ENCODE measurements at places on chromosomes 2 and 18.

DNA sequence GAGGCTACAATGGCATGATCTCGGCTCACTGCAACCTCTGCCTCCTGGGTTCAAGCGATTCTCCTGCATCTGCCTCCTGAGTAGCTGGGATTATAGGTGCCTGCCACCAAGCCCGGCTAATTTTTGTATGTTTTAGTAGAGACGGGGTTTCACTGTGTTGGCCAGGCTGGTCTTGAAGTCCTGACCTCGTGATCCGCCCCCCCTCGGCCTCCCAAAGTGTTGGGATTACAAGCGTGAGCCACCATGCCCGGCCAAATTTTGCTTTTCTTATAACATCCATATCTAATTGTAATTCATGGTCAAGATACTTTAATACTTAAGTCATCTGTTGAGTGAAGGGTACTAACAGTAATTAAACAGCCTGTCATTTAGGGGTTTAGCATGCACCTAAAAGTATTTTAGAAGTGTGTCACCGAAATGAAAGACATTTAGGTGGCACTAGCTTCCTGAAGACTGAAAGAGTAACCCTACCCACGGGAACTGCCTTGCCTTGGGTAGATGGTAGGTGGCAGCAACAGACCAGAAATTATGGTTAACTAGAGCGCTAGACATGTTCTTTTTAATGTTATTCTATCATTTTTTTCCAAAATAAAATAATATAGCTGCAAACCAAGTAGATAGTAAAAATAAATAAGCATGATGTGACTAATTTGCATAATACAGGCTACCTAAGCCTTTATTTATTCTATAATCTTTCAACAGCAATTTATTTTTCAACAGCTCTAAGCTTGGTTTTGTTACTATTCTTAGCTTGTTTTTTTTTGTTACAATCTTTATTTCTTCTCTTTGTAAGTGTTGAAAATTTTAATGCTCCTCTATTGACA, 8.6 kb upstream of the ACYP2 start:
- no peak for DNase-seq

GRCh38 chr18:67117804-67118203, 398.7 kb downstream of the DSEL start:
- no peak for DNase-seq

DNA sequence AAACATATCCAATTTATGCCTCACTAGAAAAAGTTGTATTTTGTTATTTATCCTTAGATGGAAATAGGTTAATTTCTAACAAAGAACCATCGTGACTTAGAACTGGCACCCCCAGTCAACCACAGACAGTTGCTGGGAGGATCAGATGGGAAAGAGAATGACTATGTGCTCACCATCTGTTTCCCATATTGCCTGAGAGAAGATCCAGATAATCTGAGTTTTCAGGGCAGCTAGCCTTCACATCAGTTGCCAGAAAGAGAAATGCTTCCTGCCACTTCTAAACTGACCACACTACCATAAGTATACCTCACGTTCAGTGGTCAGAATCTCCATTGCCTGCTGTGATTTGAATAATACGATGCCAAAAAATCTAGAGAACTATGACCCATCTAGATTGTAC, 28.4 kb upstream of the NEB start:
- DNase-seq: no peak

- no peak for DNase-seq
Observed at GRCh38 chr2:109736177-109736827, 57.8 kb upstream of the RGPD5 start.

DNA sequence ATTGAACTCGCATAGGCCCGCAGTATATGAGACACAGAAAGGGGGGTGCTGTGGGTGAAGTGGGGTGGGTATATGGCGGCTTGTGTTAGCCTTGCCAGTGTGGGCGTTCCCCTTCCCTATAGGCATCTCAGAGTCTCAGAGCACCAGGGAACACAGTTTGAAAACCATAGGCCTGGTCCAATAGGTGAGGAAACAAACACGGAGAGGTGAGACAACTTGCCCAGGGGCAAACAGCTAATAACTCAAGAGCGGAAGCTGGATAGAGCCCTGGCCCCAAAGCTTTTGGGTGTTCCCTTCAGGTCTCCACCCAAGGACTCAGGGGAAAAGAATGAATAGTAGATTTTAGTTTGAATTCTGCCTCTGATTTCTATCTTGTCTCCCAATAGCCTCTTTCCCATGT, 7.9 kb downstream of the LIPG start:
- no peak for DNase-seq

DNA sequence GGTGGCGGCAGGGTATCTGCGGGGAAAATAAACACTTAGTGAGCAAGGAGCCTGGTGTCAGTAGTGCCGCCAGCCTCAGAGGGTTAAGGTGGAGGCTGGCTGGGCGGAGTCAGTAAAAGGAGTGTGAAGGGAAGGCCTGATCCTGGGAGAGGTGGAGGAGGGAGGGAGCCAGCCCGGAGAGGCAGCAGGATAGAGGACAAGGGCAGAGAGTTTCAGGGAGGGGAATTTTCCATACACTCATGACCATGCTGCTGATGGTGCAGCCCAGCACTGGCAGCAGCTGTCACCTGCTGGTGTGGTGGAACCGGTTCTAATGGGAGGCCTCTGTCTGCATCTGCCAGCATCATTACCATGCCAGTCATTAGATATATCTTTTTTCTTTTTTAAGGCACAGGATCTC, 2.0 kb upstream of the TEX44 start:
- no peak for DNase-seq

GRCh38 chr2:71792926-71793761, 339.8 kb downstream of the DYSF start:
- DNase-seq: no peak

DNA sequence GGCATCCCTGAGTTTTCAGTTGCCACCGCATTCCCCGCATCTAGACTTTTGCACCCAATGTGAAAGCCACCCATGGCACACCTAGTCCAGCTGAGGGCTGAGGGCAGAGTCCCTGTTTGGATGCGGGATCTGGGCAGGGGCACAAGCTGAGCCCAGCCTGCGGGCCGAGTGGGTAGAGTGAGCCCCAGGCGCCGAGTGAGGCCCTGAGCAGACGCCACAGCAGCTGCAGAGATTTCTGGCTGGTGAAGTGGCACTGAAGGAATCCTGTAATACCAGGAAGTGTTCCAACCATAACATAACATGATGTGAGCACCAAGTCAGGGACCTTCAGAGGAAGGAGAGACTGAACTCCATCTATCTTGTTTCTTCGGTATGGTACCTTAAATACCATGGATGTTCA, 27.7 kb upstream of the FRZB start:
- DNase-seq: no peak

DNA sequence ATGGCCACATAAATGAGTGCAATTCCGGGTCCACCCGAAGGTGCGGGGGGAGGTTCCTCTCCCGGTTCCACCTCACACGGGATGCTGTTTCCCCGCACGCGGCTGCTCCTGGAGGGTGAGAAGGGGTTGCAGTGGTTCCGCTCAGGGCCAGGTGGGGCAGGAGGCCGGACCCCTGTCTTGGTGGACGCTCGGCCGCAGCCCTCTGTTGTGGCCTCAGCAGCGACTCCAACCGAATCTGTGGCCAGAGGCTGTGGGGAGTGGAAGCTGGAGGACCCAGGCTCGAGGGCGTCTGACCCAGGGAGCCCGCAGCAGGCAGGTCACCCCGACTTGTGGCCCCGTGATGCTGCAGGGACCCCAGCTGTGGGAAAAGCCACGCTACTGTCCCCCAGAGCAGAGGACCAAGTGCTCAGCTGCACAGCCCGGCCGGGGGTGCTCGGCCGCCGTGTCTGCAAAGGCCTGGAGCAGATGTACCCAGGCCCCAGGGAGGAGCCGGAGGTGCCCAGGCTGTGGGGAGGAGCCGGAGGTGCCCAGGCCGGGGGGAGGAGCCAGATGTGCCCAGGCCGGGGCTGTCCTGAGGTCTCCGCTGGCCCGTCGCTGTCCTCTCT, 83.9 kb downstream of the RTP5 start:
- DNase-seq: no peak

GRCh38 chr2:119240311-119241204, 16.9 kb downstream of the STEAP3 start:
- DNase-seq: no peak

DNA sequence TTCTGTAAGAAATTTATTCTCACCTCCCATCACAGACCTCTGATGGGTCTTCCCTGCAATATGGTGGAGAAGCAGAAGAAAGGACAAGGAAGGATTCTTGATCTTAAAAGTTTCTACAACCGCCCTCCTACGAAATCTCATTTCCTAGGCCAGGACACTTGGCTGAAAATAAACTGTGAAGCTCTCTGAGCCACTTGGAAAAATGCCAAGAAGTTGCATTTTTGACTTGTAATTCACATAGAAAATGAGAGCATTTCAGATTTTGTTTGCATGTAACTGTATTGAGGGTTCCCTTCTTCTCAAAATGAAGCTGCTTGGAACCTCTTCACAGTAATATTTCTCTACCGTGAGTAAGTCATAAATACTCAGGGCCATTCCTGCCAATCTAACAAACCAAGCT, 458.3 kb upstream of the SLC14A2 start:
- DNase-seq: no peak

DNA sequence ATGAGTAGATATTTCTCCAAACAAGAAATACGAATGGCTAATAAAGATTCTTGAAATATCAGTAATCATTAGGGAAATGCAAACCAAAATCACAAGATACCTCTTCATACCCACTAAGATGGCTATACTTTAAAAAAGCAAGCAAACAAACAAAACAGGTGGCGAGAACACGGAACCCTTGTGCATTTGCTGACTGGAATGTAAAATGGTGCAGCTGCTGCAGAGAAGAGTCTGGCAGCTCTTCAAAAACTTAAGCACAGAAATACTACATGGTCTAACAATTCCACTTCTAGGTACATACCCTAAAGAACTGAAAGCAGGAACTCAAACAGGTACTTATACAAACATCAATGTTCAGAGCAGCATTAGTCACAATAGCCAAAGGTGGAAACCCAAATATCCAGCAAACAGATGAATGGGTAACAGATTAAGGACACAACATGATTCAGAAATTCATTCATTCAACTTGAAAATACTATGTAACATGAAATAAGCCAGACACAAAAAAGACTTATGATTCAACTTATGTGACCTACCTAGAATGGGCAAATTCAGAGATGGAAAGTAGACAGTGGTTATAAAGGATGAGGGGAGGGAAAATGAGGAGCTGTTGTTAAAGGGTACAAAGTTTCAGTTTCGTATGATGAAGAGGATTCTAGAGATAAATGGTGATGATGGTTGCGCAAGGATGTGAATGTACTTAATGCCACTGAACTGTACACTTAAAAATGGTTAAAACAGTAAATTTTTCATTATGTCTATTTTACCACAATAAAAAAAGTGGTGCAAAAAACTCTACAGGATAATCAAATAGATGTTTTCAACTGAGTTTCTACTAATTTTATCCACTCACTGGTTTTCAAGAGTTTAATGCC, 26.9 kb upstream of the GPR75 start:
- DNase-seq: no peak

DNA sequence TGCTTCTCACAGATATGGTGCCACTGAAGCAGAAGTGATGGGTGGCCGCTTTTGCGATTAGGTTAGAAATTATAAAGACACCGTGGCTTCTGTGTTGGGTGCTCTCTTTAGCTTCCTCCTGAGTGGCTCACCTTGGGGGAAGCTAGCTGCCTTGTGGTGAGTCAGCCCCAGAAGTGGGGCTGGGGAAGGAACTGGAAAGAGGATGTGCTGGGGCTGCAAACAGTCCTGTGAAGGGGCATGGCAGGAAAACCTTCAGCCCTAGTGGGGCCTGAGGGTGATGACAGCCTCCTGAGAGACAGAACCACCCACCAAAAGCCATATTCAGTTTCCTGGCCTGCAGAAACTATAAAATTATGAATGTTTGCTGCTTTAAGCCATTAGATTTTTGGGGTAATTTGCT, 8.9 kb upstream of the ASB18 start:
- no peak for DNase-seq

DNA sequence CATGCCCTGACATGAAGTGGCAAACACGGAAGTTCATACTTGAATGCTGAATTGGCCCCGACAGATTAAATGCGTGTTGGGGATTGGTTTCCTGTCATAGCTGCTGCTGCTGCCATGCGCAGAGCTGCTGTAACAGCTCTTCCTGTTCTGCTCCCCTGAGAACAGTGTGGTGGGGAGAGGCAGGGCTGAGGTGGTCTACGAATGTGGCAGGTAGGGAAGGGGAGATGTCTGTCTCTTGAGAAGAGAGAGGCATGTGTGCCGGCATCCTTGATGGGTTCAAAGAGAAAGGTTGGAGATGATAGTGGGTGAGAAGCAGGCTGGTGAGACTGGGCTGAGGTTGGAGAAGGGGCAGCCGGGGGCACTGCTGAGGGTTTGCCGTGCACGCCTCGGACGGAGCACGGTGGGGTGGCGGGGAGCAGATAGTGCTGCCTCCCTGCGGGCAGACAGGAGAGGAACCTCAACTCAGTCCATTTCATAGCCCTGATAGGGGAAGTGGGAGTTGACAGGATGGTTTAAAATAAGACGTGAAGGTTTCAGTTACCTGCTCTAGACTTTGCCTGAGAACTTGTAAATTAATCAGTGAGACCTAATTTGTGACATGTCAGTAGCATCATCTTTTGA, 46.1 kb downstream of the TMEM185B start:
- DNase-seq: peak; percentile 67

DNA sequence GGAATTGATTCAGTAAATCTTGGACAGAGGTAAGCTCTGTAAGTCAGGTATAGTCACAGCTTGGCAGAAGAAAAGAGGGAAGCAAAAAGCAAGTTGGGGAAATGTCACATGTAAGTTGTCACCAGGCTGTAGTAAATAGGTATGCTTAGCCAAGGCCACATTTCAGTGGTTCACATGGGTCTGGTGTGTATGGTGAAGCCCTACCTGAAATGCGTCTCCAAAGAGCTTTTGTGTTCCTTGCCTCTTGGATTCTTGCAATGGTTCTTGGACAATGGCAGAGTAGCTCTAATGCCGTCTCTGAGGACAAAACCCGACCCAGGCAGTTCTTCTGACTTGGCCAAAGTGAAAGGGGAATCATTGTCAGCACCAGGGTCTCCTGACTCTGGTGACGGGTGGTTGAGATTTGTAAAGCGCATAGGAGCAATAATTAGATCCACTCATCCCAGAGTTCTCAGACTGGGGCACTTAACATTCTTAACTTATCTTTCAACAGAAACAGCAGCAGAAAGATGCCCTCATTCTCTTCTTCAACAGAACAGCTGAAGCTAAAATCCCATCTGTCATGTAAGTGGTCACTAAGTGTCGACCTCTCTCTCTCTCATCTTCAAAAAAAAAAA, 34.4 kb upstream of the RPL37A start:
- no peak for DNase-seq

GRCh38 chr2:38409156-38410102, 32.4 kb upstream of the ATL2 start:
- DNase-seq: no peak
